DMS79 treated with DMSO at 0.1 percent for 48 hours (cell line): ENCODE measurements at places on chromosomes 5 and 9.

GRCh38 chr5:74446725-74447241 is 193.7 kb downstream of the ENC1 start:
- no peak for DNase-seq

GRCh38 chr9:38373679-38374078 is 18.8 kb upstream of the ALDH1B1 start:
- DNase-seq, result no peak

- no peak for DNase-seq
Observed at GRCh38 chr9:75188756-75189155, 100.4 kb downstream of the OSTF1 start.

DNA sequence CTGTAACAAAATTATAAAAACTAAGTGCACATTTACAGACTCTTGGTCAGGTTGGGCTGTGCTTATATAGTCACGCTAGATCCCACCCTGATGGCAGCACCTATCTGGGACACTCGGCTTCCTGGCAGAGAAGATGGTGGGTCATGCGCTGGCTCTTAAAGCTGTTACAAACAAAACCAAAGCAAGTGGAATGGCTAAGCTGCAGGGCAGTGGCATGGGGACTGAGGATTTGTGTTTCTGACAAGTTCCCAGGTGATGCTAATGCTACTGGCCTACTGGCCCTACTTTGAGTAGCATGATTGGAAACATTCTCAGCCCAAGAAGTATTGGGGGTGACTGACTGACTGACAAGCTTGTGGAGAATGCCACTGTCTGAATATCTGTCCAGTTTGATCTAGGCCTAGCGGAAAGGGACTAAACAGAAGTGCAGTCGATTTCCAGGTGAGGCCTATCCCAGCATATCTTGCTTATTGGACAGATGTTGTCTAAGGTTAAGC is 8.3 kb downstream of the BTF3 start:
- no peak for DNase-seq

DNA sequence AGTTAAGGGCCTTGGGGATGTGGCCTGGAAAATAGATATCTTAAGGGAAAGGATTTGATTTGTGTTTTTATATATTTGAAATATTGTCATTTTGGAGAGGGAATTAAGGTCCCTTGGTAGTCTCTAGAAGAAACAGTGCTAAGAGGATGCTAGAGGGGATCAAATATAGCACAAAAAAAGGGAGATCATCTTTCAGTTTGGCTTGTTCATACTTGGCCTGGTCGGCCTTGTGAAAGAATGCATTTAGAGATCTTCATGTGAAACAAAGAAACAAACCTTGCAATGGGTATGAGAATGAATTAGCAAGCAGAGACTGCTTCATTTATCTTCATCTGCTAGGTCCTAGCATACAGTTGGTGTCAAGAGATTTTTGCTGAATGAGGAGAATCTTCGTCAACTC is 15.0 kb downstream of the DMRT2 start:
- DNase-seq, result no peak

GRCh38 chr5:14341571-14342230 is 198.6 kb downstream of the TRIO start:
- no peak for DNase-seq

DNA sequence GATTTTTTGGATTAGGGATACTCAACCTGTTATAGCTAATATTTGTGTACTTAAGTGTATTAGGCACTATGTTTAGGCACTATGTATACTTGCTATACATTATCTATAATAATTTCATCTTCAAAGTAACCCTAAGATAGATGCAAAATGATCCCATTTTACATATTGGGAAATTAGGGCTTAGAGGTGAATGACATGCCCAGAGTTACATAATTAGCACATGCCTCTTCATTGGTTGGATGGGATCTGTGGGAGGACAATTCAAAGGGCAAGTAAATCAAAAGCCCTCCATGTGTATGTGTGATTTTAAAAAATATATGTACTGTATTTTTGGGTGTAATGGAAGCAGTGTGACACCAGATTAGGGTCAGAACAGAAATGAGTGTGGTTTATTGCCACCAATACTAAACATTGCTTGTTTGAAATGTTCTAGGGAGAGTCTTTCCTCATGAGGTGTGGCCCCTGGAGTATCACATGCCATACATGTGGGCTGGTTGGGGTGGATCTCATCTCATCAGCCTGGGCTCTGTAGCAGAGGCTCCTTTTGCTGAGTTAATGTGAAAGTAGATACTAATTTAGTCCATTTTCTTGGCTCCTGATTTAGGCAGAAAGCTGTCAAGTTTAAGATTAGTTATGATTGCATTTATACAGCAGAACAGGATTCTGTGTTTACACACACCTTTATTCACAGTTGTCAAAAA is 5.5 kb downstream of the C9orf85 start:
- no peak for DNase-seq

DNA sequence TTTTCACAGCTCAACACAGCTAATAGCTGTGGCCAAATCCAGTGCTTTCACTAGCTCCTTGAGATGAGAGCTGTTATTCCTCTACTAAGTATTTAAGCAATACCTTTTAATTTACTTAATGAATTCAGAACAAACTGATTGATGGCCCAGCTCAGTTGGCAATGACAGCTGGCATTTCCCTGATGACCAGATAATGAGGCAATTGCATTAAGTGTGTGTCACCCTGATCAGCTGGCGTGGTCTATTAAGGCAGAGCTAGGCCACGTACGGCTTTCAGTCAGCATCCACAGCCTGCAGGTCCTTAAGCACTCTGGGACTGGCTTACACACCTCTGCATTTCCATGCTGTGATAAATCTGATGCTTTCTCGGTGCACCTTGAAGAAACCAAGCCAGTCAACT is 34.4 kb downstream of the TTLL11 start:
- no peak for DNase-seq

- no peak for DNase-seq
Observed at GRCh38 chr9:116644091-116644688, 42.9 kb upstream of the TRIM32 start.

DNA sequence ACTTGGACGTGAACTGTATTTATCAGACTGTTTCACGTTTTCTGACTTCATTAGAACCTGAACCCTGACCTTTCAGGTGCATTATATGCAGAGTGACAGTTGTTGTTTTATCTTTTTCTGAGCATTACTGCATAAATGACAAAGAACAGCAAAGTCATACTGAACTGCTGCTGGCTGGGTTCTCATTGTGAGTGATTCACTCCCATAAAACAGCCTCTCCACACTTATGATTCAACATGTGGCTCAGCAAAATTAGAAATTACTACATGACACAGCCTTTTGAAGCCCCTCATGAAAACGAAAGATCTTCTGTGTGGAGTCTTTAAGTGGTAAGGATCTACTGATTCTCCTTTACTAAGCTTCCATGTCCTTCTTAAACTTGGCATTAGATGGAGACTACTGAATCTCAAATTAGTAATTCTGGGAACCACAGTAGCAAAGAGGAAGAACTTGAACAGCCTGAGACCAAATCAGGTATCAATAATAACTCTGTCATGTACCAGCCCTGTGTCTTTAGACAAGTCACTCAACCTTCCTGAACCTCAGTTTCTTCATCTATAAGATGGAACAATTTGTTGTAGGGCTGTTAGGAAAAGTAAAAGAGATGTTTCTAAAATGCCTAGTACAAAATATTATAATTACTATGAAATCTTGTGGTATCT is 172.3 kb upstream of the GNA14 start:
- DNase-seq, result no peak

- DNase-seq, result peak; percentile 4
Observed at GRCh38 chr5:172642486-172642885, 1.4 kb downstream of the NEURL1B start.

DNA sequence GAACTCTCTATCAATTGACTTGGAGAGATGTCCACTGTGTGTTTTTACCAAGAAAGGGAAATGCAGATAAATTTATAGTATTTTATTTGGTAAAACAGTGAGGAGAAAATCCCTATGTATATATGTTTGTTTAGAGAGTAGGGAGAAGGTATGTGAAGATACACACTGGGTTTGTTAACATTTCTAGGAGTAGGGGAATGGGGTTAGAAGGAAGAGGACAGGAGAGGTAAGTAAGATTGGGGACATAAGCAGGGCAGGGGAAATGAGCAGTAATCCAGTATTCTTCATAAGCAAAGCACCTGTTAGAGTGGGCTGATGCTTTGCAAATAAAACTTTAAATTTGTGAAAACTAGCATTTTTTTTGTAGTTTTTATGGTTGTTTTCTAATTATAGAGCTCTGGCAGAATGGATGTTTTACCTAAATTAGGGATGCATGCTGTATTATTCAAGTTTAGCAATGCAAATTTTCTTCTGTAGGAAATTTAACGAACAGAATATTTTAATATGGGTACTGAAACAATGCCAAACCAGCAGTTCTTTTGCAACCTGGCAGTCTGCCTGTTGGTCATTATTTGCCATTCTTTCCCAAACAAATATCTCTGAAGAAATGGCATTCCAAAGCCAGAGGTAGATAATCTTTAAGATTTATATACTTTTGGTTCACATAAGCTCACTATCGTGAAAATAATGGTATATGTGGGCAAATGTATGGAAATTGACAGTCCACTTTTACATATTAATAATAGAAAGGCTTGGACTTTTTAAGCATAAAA is 19.4 kb upstream of the DCP2 start:
- no peak for DNase-seq

GRCh38 chr9:95060234-95060633 is 257.3 kb downstream of the FANCC start:
- no peak for DNase-seq

- no peak for DNase-seq
Observed at GRCh38 chr9:136858452-136858843, 6.3 kb downstream of the MAMDC4 start.

- no peak for DNase-seq
Observed at GRCh38 chr5:42720251-42720650, 36.4 kb upstream of the CCDC152 start.

DNA sequence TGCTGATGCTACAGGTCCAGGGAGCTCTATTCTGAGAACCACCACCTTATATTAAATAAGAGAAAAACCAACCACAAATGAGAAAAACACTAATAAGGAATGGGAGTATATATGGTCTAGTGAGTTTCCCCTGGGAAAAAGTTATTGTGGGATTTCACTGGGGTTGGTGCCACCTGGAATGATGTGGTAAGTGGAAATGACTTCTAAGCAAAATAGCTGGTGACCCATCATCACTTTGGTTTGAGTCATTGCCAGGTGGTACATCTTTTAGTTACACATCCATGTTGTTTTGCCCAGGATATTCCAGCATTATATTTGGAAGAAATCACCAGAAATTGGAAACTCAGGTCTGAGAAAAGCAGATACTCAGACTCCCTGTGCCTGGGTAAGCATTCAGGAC is 437.3 kb downstream of the DTWD2 start:
- DNase-seq, result no peak

DNA sequence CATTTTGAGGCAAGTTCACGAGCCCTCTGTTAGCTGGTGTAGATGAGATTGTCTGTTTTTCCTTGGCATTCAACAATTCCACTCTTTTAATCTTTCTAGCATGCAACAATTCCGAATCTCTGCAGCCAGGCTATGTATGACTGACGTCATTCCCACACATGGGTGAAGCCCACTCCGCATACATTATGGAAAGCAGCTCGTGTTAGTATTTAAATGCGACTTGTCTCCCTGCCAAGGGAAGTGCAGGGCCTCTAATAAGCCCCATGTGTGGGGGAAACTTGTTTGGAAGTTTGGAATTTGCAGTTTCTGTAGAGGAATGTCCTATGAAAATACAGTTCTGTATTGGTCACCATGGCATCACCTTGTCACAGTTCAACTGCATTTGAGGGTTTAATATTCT is 146.0 kb upstream of the FBXL7 start:
- DNase-seq, result no peak

DNA sequence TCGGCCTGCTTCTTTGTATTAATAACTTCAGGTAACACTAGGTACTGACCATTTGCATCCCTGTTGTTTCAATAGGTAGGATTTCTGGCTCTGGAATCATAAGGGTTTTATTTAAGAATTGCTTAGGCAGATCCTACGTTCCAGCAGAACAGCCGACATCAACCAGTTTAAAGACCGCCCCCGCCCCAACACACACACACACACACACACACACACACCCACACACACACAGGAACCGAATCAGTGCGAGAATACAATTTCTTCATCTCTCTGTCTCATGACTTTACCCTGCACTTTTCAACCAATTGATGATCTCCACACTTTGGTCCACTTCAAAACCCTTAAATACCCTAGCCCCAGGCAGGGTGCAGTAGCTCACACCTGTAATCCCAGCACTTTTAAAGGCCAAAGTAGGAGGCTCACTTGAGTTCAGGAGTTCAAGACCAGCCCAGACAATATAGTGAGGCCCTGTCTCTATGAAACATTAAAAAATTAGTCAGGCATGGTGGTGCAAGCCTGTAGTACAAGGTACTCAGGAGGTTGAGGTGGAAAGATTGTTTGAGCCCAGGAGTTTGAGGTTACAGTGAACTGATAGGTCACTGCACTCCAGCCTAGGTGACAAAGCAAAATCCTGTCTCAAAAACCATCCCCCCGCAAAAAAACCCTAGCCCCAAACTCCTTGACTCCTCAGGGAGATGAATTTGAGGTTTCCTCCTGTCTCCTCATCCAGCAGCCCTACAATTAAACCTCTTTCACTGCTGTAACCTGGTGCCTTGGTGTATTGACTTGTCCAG is 2.7 kb upstream of the MTMR12 start:
- DNase-seq, result no peak

DNA sequence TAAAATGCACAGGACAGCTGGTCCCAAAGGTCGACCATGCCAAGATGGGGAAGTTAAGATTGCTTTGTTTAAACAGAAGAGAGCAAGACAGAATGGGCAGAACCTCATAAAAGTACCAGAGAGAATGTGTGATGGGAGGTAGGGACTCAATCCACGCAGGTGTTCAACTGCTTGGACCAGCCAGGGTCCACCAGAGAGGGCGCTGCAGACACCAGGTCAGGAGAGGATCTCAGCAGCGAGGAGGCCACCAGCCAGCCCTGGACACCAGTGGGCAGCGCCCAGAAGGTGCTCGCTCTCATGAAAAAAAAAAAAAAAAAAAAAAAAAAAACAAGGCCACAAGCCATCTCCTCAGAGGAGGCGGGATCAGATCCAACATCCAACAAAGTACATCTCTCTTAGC is 81.8 kb downstream of the SHC3 start:
- no peak for DNase-seq

DNA sequence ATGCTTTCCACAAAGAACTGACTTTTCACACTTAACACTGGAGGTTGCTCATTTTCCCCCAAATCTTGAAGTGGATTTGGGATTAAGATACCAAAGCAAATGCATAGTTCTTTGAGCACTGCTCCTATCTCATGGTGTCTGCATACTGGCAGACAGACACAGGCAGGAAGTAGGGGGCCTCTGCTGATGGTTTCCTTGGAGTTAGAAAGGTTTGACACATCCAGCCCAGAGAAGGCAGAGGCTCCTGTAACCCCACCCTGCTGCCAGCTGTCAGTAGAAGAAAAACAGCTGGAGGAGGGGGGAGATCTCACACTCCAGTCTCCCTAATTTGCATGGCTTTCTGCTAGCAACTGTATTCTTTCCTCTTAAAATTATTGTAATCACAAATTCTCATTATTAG is 44.1 kb downstream of the APTX start:
- DNase-seq, result no peak

- DNase-seq, result no peak
Observed at GRCh38 chr5:106757672-106758071, 913.1 kb downstream of the EFNA5 start.
